ENCODE measurements at places on chromosomes 4 and X. TPM values are rescaled to one million over a fixed set of nuclear protein-coding genes. Genes with fewer than 3 reads are reported as not detected.

The SPANXN4 gene
- not detected for total RNA-seq

DNA sequence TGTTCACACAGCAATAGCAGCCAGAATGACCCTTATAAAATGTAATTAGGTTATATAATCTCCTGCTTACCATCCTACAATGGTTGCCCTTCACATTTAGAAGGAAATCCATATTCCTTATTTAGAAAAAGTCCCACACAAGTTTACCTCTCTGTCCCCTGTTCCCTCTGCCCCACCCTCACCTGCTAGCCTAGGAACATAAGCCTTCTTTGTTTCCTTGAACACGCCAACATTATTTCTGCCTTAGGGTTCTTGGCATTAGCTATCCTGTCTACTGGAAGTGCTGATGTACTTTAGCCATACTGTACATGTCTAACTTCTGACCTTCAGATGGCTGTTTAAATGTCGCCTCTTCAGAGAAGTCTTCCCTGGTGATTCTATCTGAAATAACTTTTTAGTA is 28.4 kb upstream of the USP53 start:
- DNase-seq, result no peak

DNA sequence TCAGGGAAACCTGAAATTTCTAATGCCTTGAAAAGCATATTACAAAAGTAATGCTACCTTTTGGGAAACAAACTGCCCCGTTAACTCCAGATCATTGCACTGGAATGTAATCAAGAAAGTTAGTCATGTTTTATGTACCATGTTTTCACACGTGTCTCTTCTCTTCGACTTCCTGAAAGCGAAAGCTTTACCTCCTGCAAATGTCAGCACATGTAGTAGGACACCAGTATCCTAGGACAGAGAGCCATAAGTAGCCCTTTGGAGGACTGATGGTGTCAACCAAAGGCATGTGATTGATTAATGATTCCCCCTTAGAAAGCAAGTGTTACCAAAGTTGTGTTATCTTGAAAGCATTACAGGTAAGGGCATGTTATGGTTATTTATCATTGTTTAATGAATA is 8.8 kb upstream of the MND1 start:
- DNase-seq, result peak; percentile 46

The VCX2 gene
- total RNA-seq, result not detected

- no peak for DNase-seq
Measured at GRCh38 chr4:2824329-2824835, 19.3 kb upstream of the ADD1 start.

- peak; percentile 62 for DNase-seq
Measured at GRCh38 chrX:30278365-30278764, 30.8 kb downstream of the NR0B1 start.

The TEX13D gene
- total RNA-seq, result not detected

The PNMA3 gene
- not detected for total RNA-seq

DNA sequence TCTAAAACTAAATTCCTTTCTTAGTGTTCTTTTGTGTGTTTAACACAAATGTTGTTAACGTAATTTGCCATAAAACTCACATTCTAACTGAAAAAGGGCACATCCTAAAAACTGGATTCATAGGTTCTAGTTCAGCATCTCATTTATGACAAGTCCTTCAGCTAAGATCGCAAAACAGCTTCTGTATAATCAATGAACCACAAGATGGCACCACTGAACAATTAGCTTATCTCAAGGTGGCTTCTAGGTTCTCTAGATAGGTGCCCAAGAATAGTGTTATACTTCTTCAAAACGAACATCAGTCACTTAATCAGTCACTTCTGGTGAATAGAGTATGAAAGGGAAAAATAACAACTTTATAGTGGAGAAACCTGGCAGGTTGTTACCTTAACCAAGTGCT is 54.3 kb downstream of the NRK start:
- DNase-seq, result peak; percentile 3

- no peak for DNase-seq
Measured at GRCh38 chr4:86741846-86742245, 107.3 kb downstream of the SLC10A6 start.
